ENCODE measurements at places on chromosomes 7 and 10.

- DNase-seq: no peak
Measured at GRCh38 chr10:46547541-46548497, 8.6 kb downstream of the GPRIN2 start.

- DNase-seq: no peak
Measured at GRCh38 chr10:14483417-14483816, 152.7 kb upstream of the FRMD4A start.

DNA sequence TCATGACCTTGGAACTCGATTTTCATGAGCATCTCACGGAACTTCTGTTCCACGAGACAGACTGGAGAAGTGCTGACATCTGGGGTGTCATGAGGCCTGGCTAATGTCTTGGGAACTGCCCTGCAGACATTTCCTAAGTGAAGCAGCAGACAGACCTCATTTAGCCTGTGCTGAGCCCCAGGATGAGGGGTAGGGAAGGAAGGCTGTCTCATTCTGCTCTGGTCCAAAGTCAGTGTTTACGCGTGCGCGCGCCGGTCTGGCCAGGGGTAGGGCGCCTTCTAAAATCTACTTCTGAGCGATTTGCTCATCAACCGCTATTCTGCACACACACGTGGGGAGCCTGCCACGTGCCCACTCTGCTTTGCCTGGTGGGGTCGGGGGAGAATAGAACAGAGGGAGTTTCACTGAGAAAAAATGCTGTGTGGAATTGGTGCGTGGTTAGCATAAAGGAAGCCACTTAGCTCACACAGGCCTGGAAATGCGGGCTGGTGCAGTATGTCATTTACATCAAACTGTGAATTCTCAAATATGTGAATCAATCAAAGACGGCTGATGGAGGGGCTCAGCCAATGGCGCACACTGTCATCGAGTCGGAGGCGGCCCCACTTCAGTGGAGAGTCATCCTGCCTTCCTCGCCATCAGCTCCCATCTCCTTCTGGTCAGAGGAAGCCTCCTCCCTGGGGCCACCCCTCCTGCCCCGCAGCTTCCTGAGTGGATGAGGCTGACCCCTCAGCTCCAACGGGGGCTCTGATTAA, 335.1 kb downstream of the ADARB2 start:
- no peak for DNase-seq

DNA sequence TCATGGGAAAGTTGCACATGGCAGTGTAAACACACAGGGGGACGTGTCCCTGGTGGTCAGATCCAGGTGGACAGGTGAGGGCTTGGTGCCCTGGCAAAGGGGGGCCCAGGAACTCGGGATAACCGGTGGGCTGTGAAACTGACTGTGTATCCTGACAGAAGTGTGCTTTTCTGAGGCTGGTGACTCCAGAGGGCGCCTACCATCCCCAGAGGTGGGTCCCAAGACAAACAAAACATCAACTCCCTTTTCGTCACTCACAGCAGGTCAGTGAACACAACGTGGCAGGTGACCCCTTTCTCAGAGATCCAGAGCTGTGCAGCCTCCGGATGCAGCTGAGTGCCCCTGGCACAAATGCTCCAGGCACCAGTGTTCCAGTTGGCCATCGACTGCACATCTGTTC, 56.0 kb upstream of the DDC start:
- DNase-seq: no peak

DNA sequence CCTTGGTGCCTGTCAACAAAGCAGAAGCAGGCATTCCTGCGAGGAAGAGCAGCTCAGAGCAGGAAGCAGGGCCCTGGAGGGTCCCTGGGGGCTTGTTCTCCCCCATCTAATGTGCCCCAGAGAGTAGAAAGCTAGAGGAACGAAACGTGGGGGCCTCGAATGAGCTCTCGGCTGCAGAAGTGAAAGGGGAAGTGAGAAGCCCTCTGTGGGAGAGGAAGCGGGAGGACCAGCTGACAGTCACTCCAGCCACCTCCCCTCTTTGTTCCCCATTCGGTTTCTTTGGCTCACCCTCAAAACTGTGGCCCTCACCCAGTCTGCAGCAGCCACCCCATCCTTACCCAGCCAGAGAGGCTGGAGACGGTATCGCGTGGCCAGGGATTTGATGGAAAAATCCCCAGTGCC, 25.0 kb downstream of the C10orf105 start:
- peak; percentile 13 for DNase-seq

DNA sequence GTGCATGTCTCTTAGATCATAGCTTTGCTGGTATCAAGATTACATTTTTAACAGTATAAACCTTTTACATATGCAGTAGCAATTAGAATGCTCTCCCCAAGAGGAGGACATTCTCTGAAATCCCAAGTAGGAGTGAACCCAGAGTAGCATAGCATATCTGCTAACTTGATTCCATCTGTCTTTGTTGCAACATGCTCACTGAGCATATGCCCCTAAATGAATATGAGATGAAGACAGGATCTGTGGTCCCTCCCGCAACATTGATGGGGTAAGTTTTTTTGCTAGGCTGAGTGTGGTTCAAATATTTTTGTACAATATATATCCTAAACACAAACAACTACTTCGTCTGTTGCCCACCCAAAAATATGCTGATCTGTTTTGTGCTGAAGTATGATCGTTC, 534.2 kb upstream of the C7orf33 start:
- DNase-seq: no peak

GRCh38 chr7:99563650-99564049, 5.2 kb downstream of the ZNF655 start:
- DNase-seq: no peak

GRCh38 chr10:49609283-49610113, 612 bp upstream of the SLC18A3 start:
- DNase-seq: no peak

DNA sequence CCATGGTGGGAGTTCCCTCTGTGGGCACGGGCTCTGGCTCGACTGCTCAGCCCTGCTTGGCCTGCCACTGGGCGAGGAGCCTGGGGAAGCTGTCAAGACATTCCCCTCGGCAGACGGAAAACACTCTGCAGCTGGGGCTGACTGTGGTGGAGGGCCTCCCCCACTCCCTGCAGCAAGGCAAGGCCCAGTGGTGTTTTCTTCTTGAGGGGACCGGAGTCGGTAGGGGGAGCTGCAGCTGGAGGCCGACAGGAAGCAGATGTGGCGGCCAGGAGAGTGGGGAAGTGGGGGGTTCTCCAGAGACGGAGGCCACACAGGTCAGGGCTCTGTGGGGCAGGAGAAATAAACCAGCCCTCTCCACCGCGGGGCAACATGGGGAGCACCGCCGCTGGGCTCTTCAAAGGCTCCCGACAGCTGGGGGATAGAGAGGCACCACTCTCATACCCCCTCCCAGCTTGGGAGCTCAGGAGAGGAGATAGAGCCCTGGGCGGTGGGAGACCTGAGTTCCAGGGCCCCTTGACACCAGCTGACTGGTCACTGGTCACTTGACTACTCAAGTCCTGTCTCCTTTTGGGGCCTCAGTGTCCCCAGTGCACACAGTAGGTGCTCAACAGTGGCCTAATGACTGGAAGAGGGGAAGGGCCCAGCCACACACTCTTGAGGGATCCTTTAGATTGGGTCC, 43.4 kb downstream of the PPIF start:
- DNase-seq: no peak

GRCh38 chr10:118708571-118708970, 46.2 kb downstream of the CACUL1 start:
- DNase-seq: no peak

Measured in activated CD8-positive, alpha-beta memory T cell treated with anti-CD3 and anti-CD28 coated beads for 4 hours (primary cell).